ENCODE measurements at places on chromosomes 2 and 18.

DNA sequence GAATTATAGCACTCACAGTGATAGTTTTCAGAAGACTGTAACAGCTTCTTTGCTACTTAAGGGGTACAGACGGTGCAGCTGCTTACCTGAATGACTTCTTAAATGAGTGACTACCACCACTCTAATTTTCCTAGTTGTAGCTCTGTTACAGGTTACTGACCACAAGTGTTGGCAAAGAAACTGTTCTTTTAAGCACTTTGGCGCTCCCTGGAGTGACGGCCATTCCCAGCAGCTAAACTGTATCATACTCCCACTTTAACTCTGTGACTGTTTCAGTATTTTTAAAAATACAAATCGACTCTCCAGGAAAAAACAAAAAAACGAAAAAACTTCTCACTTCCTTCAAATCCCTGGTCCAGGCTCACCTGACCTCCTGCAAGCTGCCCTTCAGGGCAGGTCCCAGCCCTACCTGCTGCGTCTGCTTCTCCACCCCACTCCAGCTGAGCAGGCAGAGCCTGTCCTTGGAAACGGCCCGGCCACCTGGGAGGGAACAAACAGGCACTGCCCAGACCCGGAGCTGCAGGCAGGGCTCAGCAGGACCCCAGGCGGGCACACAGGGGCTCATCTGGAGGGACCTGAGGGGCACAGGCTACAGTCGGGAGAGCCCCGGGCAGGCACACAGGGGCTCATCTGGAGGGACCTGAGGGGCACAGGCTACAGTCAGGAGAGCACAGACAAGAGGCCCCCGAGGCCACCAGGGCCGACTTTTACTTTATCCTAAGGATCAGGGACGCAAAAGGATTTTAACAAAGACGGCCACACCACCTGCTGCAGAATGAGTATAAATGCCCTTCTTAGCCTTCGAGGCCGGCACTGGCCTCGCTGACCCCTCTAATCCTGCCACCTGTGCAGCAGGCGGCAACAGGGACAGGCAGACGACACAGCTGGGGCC is 24.5 kb downstream of the SLC66A2 start:
- ATAC-seq, result peak; percentile 43

DNA sequence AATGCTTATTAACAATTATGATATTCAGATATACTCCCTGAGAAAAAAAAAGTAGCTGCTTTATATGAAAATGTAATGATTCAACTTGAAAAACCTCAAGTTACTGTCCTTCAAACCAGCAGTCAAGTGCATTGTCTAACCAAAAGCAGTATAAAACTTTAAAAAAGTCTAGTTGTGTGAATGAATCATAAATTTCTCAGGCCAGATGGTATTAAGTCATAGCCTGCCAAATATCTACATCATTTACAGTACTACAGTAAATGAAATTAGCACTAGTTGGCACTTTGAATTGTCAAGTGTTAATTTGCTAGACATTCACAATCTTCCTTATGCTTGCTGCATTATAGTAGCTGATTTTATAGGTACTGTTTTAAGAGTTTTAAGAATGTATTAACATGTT is 85.9 kb downstream of the CBLN2 start:
- no peak for ATAC-seq

- no peak for ATAC-seq
Measured at GRCh38 chr18:73724958-73725357, 422.7 kb downstream of the FBXO15 start.

DNA sequence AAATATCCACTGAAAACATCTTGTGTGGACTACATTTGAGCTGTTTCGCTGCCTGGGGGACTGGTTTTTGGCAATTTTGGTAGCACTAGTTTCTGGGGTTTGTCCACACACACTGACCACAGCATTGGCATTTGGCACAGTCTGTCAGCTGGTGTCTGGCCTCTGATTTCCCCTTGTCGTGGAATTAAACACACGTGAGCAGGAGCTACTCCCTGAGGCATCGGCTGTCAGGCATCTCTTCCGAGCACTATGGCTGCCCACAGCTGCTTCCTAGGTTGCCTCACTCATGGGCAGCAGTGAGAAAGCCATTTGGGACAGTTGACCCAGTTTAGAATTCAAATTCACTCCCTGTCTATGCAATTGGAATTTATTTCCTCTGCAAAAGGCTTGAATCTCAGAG is 46.8 kb upstream of the FZD5 start:
- ATAC-seq, result no peak

GRCh38 chr2:217783243-217783642 is 219.6 kb downstream of the TNS1 start:
- ATAC-seq, result no peak

- ATAC-seq, result peak; percentile 36
Measured at GRCh38 chr2:213316001-213316735, 31.9 kb downstream of the SPAG16 start.

Data from esophagus mucosa (tissue), 1 donor.